ENCODE measurements at places on chromosomes 5 and 9.

- no peak for DNase-seq
These were observed 71.3 kb downstream of the LIX1 start for GRCh38 chr5:97071101-97071500.

DNA sequence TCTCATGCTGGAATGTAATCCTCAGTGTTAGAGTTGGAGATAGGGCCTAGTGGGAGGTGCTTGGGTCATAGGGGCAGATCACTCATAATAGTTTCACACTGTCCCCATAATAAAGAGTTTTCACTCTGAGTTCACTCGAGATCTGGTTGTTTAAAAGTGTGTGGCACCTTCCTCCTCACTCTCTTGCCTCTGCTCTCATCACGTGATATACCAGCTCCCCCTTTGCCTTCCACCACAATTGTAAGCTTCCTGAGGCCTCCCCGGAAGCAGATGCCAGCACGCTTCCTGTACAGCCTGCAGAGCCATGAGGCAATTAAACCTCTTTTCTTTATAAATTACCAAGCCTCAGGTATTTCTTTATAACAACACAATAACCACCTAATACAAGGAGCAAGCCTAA lies 3.8 kb upstream of the KLHL3 start:
- no peak for DNase-seq

DNA sequence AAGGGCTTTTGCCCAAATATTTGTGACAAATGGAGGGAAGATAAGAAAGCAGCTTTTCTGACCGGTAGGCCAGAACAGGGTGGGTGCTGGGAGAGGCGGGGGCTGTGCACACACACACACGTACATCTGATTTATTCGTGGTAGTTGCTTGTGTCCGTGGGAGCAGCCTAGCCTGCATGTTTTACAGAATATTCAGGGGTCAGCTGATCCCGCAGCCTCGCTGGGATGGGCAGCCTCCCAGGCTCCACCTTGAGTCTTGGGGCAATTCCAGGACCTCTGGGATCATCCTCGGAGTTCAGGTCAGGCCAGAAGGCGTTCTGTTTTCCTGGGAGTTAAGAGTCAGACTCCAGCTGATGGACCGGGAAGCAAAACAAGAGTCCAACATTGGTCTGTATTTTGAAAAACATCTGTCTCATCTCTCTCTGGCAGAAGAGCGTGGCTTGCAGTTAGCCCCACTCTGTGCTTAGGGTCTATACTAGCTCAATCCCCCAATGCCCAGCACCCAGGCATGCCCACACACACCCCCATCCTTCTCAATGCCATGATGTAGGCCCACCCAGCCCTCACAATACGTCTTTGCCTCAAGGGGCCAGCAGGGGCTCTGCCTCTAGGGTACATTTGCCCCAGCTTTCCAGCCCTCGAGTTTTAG lies 210.6 kb downstream of the GOLPH3 start:
- DNase-seq, result no peak

GRCh38 chr5:156094001-156094400 lies 233.0 kb upstream of the SGCD start:
- no peak for DNase-seq

GRCh38 chr9:134004131-134004873 lies 12.2 kb upstream of the VAV2 start:
- no peak for DNase-seq

- no peak for DNase-seq
These were observed 26.3 kb downstream of the STARD4 start for GRCh38 chr5:111486055-111486454.

- DNase-seq, result no peak
These were observed 45.9 kb downstream of the EHMT1 start for GRCh38 chr9:137664676-137665075.

DNA sequence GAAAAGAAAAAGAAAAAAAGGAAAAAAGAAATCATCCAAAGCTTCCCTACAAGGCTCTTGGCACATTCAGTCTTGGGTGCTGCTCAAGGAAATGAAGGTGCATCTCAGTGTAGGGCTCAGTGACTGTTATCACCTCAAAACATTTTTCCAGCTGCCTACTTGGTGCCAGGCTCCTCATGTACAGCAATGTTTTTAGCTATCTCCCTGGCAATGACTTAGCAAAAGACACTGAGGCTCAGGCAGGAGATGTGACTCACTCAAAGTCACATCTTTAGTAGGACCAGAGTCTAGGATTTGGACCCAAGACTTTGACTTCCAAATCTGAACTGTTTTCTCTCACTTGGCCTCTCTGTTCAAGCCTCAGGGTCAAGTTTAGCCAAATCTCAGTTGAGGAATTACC lies 264.2 kb downstream of the CRB2 start:
- no peak for DNase-seq

- DNase-seq, result no peak
These were observed 79.6 kb upstream of the FREM1 start for GRCh38 chr9:14989811-14990210.

DNA sequence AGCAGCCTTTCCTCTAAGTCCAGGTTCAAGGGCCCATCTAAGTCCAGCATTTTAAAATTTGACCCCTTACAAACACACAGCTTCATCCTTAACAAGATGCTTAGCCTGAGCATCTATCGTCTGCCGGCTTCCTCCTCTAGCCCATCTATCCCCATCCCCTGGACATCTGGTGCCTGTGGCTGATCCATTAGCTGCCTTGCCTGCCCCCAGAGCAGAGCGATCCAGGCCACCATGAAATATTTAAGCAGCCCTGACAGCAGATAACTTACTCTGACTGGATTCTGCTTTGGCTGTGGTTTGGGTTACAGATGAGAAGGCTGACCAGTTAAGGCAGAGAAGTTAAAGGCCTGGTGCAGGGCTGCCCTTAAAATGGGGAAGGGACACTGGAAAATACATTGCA lies 30.9 kb upstream of the CPEB4 start:
- DNase-seq, result no peak

DNA sequence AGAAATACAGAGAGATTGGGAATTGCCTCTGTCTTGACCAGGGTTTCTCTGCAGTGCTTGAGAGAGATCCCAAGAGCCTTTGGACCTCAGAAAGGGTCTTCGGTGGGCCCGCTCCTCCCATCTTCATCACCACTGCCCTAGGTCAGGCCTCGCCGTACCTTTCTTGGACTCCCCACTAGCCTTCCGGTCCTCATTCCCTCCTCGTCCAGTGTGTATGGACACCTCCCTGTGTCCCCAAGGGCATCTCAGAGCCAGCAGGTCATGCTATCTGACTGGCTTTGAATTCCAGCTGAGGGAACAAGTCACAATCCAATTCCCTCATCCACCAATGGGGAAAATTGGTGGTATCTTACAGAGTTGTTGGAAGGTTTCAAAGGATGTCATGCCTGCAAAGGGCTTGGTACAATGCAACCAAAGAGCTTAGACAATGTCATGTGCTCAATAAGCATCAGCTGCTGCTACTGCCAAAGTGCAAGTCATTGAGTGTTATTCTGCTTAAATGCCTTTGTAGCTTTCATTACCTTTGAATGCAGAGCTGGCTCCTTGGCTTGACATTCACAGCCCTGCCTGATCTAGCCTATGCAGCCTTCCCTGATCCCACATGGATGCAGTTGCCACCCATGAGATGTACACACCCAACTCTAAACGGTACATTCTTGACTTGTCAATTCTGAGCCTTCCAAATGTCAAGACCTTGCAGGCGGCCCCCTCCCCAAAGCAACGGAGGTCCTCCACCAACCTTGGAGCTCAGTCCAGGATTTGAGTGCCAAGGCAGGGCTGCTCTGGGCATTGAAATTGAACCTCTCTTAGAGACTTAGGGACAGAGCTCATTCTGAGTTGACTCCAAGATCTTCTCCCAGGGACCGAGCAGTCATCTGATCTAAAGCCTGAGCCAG lies 58.0 kb downstream of the HRH2 start:
- no peak for DNase-seq

GRCh38 chr9:127844821-127845359 lies 9.6 kb downstream of the ENG start:
- no peak for DNase-seq

DNA sequence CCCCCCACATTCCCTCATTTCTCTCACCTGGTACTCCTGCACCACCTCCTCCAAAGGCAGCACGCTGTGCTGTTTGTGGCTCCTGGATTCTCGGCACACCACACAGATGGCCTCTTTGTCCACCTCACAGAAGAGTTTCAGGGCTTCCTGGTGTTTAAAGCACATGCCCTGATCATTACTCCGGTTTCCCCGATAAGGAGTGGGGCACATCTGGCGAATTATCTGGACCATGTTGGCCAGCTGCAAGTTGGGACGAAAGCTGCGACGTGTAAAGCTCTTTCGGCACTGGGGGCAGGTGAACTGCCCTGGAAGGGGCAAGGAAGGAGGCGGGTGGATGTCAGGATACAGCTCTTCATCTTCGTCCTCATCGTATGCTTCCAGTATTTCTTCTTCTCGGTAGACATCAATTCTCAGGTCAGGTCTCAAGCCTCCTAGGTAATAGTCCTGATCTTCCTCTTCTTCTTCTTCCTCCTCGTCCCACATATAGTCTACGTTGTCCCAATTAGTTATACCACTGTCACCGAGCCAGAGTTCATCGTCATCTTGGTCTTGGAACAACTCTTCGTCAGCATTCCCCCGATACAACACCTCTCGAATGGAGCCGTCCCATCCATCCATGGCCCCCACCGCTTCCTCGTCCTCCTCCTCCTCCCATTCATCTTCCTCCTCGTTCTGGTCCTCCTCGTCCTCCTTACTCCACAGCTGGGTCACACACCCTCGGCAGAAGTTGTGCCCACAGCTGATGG lies 796 bp downstream of the TRIM52 start:
- DNase-seq, result no peak

GRCh38 chr9:21402386-21403251 lies 6.3 kb upstream of the IFNA8 start:
- no peak for DNase-seq

DNA sequence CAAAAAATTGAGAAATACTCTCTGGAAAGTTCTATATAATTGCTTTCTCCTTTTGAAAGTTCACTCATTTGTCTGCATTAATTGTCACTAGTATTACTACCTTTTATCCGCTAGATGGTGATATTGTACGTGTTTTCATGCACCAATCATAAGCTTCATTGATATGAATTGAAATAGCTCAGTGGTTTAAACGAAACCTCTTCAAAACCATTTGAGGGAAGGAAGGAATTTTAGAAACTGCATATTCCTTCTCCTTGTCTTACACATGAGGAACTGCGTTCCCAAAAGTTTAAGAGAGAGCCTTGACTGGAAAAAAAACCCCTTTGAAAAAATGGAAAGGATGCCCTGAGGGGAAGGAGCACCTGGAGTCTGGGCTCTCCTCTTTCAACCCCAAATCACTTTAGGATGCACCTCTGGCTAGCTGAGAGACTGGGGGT lies 98.6 kb downstream of the YTHDC2 start:
- DNase-seq, result no peak

- DNase-seq, result no peak
These were observed 32.0 kb downstream of the PTGS1 start for GRCh38 chr9:122402874-122403273.

Measured in stimulated activated CD8-positive, alpha-beta memory T cell treated with anti-CD3 and anti-CD28 coated beads, Interleukin-12 subunit alpha, Interleukin-12 subunit beta, amount 100 ng/mL, for 1 hour (primary cell).